ENCODE measurements at places on chromosomes 16 and 17. TPM values are rescaled to one million over a fixed set of nuclear protein-coding genes. Genes with fewer than 3 reads are reported as not detected.

Gene LRRC37A
- total RNA-seq = 1.8 TPM

Gene TERB1
- total RNA-seq = 0.26 TPM

DNA sequence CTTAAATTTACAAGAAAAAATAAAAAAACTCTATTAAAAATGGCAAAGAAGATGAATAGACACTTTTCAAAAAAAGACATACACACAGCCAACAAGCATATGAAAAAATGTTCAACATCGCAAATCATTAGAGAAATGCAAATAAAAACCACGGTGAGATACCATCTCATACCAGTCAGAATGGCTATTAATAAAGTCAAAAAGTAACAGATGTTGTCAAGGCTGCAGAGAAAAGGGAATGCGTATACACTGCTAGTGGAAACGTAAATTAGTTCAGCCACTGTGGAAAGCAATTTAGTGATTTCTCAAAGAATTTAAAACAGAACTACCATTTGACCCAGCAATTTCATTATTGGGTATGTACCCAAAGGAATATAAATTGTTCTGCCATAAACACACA lies 31.4 kb downstream of the CAPNS2 start:
- no peak overlapping the region for H3K4me3 ChIP-seq
- H3K4me1 ChIP-seq = no peaks in the 10 kb centered on the region
- no peaks in the 10 kb centered on the region for H3K36me3 ChIP-seq
- no peak overlapping the region for H3K27ac ChIP-seq

Gene MYO15A
- 0.20 TPM for total RNA-seq

GRCh38 chr17:79941088-79942010 lies 94.3 kb downstream of the TBC1D16 start:
- H3K27ac ChIP-seq = no peak overlapping the region
- peaks cover 14% of the 10 kb centered on the region for H3K4me1 ChIP-seq
- H3K27me3 ChIP-seq = no peaks in the 10 kb centered on the region
- peaks cover 38% of the 10 kb centered on the region for H3K36me3 ChIP-seq
- no peak for DNase-seq

Gene CCL14
- not detected for total RNA-seq

Gene TEKT5
- total RNA-seq = not detected

All from MCF 10A (cell line).